ENCODE measurements at places on chromosomes 12 and 14. TPM values are rescaled to one million over a fixed set of nuclear protein-coding genes. Genes with fewer than 3 reads are reported as not detected.

DNA sequence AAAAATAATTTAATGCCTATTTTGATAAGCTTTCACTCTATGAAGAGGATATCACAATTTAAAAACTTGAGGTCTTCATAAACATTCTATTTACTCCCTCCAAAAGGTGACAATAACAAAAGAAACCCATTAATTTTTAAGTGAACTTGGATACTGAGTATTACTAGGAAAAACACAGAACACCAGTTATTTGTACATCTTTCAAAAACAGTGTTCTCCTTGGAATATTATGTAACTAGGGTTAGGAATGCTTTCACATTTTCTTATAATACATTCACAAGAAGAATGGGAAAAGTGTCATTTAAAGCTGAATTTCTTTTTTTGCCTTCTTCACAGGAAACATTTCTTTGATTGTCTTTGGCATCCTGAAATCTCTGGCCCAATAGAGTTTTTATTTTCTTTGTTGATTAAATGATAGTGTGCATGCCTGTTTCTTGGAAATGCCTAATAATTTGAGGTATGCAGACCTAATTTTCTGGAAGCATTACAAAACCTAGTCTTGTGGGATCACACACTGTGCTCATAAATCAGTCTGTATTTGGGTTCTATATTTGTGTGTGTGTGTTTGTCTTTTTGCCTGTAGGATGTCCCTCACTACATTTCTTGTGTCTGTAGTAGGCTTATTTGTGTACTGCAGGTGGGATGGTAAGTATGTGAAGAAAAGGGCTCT lies 76.5 kb downstream of the WNK1 start:
- no peak for DNase-seq

GRCh38 chr14:95649230-95649629 lies 37.0 kb upstream of the TCL1B start:
- no peak for DNase-seq

Gene CLEC6A
- not detected for polyA plus RNA-seq

GRCh38 chr12:2284857-2285256 lies 232.1 kb downstream of the CACNA1C start:
- DNase-seq = no peak

DNA sequence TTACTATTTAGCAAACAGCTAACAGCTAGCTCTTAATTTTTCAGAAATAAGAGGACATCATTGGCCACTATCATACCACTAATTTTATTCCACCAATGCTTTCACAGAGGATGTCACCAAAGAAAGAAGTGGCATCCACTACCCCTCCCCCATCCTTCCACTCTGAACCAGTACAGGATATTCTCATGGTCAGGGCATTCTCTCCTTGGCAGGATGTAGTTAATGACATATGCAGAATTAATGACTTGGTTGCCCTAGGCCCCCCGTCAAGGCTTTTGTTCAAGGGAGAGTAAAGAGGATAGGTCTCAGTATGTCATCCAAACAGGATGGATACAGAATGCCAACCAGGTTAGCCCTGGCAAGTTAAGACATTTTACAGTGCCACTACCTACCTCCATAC lies 18.9 kb upstream of the NUP107 start:
- DNase-seq = no peak

Gene UBE3B
- 30.2 TPM for polyA plus RNA-seq

- DNase-seq = peak; percentile 76
Observed at GRCh38 chr14:93207468-93208308, 632 bp downstream of the UBR7 start.

Gene TAC3
- polyA plus RNA-seq = 6.8 TPM

DNA sequence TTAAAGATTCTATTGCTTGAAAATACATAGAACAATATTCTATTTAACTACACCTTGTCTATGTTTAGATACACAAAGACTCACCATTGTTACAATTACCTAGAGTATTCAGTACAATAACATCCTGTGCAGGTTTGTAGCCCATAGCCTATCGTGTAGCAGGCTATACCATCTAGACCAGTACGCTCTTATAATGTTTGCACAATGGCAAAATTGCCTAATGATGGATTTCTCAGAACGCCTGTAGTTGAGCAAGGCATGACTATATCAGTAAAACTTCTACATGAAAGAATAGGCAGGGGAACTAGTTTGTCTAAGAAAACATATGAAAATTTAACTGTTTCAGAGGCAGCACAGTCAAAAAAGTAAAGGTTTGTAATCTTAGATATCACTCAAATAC lies 375.9 kb downstream of the DAD1 start:
- no peak for DNase-seq

DNA sequence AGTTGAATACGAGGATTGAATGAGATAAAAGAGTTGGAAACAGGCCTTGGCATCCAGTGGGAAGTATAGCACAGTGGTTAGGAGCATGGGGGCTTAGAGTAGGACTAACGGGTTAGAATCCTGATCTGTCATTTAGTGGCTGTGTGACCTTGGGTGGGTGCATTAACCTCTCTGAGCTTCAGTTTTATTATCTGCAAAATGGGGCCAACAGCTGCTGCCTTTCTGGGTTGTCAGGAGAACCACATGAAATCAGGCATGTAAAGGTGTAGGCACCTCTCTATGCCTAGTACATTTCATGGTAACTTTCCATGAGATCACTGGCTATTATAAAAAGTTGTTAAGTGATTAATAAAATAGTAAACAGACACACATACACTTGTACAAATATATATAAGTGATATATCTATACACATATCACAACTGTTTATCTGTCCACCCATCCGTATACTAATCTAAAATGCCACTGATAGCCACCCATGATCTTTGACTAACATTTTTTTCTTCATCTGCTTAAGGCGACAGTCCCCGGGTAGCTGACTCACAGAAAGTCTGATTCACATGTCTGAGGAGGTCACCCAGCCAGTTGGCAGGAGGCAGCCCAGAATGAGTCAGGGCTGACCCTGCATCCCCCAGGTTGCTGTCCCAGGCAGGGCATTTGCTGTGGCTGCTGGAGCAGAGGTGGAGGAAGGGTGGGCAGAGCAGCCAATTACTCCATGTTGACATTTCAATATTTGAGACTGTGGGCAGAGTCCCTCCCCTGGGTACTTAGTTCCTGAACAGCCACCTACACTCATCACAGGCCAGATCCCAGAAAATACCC lies 125.6 kb upstream of the NOS1 start:
- DNase-seq = no peak

DNA sequence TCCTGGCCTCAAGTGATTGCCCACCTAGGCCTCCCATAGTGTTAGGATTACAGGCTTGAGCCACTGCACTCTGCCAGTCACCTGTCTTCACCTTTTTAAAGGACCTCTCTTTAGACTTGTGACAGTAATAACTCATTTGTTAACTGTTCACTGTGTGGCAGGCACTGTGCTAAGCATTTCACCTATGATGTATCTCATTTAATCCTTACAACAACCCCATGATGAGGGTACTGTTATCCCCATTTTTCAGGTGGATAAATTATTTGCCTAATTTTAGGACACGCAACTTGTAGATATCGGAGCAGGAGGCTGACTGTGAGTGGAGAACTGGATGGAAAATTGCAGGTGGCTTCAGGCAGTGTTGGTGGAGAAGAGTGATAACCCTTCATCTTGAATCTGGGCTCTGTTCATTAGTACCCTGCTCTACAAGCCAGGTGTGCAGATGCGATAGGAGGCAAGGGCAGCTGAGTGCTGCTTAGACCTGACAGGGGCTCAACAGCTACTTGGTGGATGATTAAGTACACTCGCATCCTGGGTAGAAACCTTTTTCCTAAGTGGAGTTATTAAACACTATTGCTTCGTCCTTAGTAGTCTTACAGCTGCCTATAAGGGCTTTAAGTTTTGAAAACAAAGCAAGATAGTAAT lies 2.7 kb downstream of the TCTN1 start:
- DNase-seq = no peak

DNA sequence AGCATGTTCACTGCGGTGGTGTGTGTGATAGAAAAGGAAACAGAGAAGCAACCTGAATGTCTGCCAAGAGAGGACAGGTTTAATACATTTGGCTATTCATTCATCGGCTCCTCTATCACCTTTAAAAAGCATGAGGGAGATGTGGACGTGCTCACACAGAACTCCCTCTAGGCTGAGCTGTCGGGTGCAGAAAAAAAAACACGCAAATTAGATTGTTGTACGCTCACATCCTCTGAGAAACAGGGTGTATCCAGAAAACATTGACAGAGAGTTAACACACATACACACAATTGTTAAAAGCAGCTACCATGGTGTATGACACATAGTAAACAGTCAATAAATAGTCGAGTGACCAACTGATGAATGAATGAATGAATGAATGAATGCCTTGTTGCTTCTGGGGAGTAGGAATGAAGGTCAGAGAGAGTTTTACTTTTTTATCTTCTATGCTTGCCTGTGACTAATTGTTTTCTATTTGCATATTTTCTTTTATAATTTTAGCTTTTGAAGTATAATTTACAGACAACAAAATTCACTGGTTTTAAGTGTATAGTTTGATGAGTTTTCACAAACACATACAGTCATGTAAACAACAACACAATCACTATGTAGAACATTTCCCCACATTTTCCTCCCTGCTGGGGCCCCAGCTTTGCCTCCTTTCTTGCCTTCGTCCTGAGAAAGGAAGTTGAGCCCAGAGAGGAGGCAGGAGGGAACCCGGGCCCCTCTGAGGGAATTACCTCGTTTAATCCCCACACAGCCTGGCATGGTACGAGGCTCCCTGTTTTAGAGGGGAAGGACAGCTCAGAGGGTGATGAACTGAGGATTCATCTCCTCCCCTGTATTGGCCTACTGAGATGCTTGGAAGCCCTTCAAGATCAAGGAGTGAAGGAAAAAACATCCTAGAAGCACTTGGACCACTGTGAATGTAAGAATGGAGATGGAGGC lies 19.7 kb upstream of the FAM222A start:
- DNase-seq = no peak

Gene TMEM229B
- 56.0 TPM for polyA plus RNA-seq

Gene LUM
- polyA plus RNA-seq = 48.9 TPM

Gene CMKLR1
- polyA plus RNA-seq = 4.5 TPM

Gene BATF
- polyA plus RNA-seq = 0.27 TPM

Gene ENDOU
- 0.32 TPM for polyA plus RNA-seq

- DNase-seq = no peak
Observed at GRCh38 chr14:28152453-28153044, 614.0 kb upstream of the FOXG1 start.

Gene CCDC184
- polyA plus RNA-seq = 121 TPM

Gene LMO3
- 74.3 TPM for polyA plus RNA-seq

DNA sequence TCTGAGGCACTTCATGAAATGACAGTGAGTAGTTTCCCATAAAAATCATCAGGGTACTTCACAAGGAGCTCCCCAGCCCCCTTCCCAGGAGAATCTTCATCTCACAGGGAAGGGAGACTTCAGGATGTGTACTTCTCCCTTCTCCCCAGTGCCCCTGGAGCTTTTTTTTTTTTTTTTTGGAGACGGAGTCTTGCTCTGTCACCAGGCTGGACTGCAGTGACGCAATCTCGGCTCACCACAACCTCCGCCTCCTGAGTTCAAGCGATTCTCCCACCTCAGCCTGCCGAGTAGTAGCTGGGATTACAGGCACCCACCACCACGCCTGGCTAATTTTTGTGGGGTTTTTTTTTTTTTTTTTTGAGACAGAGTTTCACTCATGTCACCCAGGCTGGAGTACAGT lies 10.4 kb downstream of the ITPK1 start:
- DNase-seq = no peak
